ENCODE measurements at places on chromosomes 3 and 15.

GRCh38 chr3:144496141-144496835, 524.7 kb downstream of the DIPK2A start:
- DNase-seq, result peak; percentile 52

DNA sequence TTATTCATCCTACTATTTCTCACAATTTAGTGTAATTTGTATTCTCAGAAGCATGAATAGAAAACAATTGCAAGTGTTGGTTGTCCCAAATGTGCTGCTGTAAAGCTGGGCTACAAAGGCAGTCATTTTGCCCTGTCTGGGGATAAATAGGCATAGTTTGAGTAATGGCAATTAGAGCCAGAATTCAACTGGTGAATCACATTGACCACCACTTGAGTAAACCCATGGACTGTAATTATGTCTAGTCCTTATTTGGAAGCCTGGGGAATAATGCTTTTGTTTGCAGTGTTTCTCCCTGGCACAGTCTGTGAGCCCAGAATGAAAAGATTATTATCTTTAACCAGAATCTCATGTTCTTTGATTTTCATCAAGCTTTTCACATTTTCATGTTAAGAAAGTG, 30.5 kb upstream of the CHL1 start:
- no peak for DNase-seq

DNA sequence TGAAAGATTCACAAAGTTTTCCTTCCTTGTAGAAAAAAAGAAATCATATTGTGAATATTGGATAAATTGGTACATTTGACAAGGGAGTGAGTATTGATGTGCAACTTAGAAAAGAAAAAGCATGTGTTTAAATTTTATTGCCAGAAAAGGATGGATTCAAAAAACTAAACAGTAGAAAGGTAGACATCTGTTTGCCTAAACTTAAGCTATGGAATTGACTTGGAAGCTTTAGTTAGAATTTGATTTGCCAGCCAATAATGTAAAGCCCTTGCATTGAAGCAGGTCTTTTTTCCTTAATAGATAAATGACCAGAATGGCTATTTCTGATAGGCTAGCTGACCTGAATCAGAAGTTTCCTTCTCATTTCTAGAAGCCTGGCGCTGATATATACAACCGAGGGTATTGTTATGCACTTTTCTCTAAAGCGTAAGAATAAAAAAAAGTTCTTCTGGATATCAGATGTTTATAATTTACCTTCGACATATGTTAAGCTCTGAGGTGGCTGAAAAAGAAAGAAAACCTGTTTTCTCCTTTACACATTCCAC, 4.2 kb downstream of the RARB start:
- no peak for DNase-seq

- no peak for DNase-seq
Observed at GRCh38 chr15:90677807-90678790, 39.0 kb upstream of the BLM start.

GRCh38 chr3:65793495-65794200, 245.1 kb downstream of the MAGI1 start:
- DNase-seq, result no peak
